Spleen (tissue), 13 donors: ENCODE measurements at places on chromosomes 3 and 15.

GRCh38 chr3:171566803-171567422 lies 106.7 kb upstream of the TNIK start:
- DNase-seq = no peak

DNA sequence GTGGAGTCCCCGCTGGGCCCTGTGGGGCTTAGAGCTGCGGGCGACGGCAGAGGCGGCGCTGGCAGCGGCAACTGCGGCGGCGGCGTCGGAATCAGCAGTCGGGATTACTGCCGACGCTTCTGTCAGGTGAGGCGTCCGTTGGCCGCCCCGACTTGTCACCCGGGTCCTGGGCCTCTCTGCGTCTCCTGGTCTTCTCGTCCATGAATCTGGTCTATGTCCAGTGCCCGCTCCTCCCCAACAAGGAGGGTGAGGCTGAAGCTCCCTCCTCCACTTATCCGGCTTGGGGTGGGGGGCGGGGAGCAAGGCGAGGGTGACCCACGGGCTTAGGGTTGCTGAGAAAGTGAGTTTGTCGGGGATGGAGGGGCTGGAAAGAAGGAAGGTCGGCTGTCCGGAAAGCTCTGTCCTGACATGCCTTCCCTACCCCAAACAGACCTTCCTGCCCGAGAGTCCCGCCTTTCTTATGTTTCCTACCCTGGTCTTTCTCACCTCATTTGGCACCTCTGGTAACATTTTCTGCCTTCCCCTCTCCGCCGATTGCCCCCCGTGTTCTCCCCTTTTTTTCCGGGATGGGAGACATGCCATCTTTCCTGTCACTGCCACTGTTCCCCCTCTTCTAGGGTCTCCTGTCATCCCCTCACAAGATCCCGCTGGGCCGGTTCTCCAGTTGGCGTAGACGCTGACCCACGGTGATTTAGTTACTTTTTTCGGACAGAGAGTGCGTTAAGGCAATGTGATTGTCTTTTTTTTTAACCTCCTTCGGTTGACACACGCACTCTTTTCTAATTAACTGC lies 520 bp downstream of the ZNF654 start:
- peak; percentile 82 for DNase-seq

DNA sequence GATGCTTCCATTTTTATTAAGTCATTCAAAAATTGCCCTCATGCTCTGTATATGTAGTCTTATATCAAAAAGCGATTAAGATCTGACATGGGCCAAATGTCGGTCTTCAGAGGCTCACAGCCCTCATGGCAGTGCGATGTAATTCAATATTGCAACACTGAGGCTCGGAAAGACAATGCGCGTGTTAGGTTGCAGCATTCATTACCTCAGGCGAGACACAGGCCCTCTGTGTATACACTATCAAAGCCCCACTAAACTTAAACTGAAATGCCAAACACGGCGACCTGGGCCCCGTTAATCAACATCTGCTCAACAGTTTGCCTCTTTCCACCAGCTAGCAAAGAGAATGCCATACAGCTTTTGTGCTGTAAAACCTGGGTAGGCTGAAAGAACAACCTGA lies 413.4 kb downstream of the ERC2 start:
- no peak for DNase-seq

- peak; percentile 75 for DNase-seq
Observed at GRCh38 chr15:75449585-75450306, 1.7 kb downstream of the SIN3A start.

GRCh38 chr3:79881431-79881830 lies 113.6 kb upstream of the ROBO1 start:
- no peak for DNase-seq

DNA sequence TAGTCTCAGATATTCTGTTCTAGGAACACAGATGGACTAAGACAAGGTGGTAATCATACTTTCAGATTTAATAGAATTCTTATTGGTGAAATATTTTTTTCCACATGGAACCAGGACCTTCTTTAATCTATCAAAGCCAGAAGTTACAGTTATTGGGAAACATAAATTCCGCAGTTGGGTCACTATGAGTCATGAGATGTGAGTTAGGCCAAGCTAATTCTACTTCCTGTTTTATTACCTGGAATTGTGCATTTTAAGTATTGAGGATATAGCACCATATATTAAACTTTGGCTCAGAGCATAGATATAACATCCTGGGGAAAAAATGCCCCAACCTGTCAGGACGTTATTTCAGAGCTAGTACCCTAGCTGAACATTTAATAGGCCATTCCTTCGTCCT lies 96.4 kb upstream of the P3H2 start:
- DNase-seq = no peak

- no peak for DNase-seq
Observed at GRCh38 chr3:50173685-50174516, 17.5 kb upstream of the GNAT1 start.

DNA sequence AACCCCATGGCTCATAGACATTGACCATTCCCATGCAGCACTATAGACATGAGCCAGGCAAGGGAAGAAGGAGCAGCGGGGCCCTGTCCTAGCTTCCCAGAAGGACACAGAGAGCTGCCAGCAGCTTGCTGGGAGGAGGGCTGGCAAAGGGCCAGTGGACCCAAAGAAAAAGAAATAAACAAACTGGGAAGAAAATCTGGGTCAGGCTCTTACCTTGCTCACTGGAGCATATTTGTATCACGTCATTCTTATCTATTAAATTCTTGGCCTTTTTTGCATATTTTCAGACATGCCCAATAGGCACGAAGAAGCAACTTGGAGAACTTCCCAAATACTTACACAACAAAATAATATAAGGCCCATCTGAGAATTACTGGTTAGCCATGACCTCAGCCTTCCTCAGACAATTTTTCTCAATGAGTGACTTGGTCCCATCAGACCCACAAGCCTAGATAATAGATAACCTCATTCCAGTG lies 28.4 kb downstream of the RASGRP1 start:
- DNase-seq = no peak

- DNase-seq = no peak
Observed at GRCh38 chr3:126927401-126927750, 55.5 kb upstream of the PLXNA1 start.

GRCh38 chr15:96701443-96701842 lies 370.9 kb downstream of the NR2F2 start:
- DNase-seq = no peak

- no peak for DNase-seq
Observed at GRCh38 chr3:36558961-36559360, 178.7 kb downstream of the STAC start.

DNA sequence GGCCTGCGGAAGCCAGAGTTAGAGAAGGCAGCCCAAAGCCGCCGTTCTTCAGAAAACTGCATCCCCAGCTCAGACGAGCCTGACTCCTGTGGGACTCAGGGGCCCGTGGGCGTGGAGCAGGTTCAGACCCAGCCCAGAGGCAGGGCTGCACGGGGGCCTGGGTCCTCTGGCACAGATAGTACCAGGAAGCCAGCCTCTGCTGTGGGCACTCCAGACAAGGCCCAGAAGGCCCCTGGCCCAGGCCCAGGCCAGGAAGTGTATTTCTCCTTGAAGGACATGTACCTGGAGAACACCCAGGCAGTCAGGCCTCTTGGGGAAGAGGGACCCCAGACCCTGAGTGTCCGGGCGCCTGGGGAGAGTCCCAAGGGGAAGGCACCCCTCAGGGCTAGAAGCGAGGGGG lies 23.1 kb downstream of the ALPK3 start:
- no peak for DNase-seq

DNA sequence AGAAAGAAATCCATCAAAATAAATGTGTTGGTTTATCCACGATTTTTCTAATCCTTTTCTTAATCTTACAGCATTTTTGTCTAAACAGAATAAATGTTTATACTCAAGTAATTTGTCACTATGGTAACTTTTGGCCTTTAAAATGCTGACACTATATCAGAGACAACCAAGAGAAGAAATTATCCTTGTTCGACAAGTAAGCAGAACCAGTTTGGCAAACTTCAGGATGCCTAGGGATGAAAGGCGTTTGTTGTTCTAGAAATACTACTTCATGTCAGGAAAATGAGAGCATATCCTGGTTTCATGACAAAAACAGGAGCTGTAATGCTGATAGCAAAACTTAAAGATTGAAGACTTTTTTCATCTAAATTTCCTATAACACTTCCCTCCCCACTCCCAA lies 308.0 kb upstream of the ATP11B start:
- DNase-seq = no peak

DNA sequence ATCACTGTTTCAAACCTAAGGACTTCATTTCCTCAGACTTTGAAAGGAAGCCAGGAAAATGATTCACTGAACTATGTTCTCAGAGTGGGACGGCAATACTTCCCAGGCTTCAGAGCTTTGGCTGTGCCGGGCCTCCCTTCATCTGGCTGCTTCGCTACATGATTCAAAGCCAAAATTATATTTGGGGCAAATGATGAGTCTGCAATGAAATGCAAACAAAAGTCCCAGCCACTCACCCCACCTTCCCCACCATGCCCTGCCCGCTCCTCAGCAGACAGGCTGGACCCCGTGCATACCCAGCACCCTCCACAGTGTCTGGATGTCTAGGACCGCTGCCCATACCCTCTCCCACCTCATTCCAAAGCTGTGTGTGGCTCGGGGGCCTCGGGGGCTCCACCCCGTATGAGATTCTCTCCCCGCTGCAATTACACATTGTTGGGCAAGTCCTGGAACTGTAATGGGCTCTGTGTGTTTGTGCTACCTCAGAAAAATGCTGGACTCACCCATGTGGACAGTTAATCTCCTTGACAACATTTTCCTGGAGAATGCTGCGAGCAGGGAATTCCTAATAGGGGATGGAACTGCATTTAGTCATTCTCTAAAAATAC lies 32.2 kb downstream of the ATP10A start:
- no peak for DNase-seq

- DNase-seq = no peak
Observed at GRCh38 chr3:178971614-178972013, 100.0 kb downstream of the ZMAT3 start.
